ENCODE measurements at places on chromosomes 1 and 21. TPM values are rescaled to one million over a fixed set of nuclear protein-coding genes. Genes with fewer than 3 reads are reported as not detected.
A peak's percentile ranks its signal among the peaks of the same experiment; 100 is the strongest.

The BNIPL gene
- total RNA-seq, result 4.3 TPM

DNA sequence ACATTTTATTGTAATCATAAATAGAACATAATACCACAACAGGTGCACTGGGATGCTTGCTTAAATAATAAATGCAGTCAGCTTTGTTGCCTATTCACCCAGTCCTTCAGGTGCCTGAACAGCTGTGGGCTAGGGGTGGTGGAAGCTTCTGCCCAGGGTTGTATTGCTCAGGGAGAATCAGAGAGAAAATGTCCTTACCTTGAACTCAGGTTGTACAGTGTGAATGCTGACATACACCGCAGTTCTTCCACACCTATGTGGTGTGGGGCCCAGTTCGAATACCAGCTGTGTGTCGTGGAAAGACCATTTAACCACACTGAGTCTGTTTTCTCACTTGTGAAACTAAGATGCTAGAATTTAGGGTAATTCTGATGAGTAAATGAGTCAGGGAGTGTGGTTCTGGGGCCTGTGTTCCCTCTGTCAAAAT is 115.7 kb upstream of the ATP1A1 start:
- DNase-seq, result no peak

The MYCL gene
- total RNA-seq, result 3.9 TPM

DNA sequence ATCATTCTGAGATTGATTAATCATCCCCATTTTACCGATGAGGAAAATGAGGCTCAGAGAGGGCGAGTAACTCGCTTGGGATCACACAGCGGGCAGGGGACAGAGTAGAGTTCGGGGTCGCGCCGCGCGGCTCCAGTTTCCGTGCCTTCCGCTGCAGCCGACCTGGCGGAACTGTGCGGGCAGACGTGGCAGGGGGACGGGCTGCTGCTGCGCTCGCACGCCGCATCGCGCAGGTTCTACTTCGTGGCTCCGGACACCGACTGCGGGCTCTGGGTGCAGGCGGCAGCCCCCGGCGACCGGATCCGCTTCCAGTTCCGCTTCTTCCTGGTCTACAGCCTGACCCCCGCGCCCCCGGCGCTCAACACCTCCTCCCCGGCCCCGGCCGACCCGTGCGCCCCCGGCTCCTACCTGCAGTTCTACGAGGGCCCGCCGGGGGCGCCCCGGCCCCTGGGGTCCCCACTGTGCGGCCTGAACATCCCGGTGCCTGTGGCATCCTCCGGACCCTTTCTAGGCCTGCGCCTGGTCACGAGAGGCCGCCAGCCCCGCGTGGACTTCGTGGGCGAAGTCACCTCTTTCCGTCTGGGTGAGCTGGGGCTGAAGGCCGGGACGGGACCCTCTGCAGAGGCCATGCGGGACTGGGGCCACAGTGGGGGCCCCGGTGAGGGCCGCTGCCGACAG is 2.3 kb downstream of the LDLRAD2 start:
- DNase-seq, result peak; percentile 17

DNA sequence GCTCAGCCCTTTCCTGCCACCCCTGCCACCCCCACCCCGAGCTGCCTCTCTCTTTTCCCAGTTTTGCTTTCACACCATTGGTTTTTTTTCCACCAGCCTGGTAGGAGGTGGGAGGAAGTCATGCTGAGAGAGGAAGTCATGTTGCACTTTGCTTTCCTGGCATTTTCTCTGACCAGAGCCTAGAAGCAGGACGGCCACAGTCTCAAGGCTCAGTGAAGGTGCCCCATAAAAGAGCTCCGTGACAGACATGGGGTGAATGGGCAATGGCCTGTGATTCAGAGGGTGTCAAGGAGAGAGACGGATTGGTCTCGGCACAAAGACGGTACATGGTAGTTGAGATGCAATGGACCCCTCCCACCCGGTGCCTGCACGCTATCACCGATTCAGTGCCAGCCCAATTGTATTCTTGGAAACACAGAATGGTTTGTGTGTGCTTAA is 42.1 kb upstream of the DMRTB1 start:
- no peak for DNase-seq

The TMEM82 gene
- not detected for total RNA-seq

DNA sequence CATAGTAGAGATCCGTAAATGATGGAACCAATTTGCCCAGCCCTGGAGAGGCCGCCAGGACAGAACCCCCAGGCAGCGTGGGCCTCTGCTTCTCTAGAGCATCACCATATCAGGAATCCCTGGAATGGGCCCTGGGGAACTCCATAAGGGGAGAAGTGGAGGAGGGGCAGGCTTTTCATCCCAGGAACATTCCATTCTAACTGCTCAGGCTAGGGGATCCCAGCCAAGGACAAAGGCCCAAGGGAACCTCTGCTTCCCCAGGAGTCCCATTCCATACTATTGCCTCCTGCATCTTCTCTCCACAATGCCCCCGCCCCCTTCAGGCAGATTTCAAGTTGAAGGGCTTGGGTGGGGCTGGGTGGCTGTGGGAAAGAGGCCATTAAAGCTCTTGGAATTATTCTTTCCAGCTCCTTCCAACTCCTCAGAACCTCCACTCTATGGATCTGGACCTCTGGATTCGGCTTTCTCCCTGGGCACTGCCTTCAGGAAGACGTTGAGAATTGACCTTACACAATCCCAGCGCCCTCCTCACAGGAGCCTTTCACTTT is 6.0 kb downstream of the TRNP1 start:
- DNase-seq, result peak; percentile 80

DNA sequence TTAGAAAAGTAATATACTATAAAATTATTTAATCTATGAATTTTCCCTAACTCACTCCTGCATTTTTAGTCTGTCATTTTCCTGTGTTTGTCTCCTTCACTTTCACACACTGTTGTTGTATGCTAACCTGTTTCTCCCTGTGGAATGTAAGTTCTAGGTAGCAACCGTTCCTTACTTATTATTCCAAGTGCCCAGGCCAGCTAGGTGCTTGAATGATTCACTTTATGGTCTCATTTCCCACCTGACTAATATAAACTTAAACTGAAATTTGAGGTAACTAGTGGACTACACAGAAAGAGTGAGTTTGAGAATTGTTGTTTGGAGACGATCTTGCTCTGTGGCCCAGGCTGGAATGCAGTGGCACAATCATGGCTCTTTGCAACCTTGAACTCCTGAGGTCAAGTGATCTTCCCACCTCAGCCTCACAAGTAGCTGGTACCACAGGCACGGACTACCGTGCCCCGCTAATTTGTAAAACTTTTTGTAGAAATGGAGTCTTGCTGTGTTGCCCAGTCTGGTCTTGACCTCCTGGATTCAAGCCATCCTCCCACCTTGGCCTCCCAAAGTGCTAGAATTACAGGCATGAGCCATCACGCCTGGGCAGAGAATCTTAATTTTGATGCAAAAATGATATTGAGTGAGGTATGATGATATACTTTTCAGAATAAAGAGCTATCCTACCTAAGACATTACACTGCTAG is 1.9 kb downstream of the ZYG11B start:
- DNase-seq, result no peak

DNA sequence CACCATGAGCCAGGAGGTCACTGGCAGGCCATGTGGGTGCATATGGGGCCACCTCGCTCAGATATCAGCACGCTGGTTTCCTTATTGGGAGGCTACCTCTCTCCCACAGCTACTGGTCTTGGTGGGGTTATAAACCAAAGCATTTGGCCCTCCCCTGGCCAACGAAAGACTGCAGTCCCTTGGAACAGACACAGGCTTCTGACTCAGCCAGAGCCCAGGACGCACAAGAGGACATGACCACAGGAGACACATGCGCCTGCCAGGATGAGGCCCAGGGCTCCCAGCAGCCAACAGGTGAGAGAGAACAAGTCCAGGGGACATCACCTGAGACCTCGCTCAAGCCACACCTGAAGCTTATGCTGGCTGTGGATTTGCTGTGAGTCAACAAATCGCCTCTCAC is 13.8 kb downstream of the NPHP4 start:
- no peak for DNase-seq

DNA sequence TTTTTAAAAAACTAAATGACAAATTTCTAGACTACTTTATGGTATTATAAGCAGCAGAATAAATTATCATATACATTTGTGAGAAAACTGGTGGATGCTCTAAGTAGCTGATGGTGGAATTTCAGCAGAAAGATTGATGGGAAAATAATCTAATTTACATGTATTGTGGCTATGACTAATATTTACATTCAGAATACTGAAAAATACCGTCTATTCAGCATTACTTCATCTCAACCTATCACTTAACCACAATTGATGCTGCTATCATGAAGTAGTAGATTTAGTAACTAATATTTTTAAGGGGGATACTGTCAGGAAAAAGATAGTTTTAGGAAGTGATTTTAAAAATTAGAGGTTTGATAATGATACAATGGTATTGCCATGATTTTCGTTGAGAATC is 137.9 kb downstream of the IFI44 start:
- no peak for DNase-seq

The NTRK1 gene
- 0.11 TPM for total RNA-seq

The OR2L8 gene
- total RNA-seq, result not detected

The HSD11B1 gene
- total RNA-seq, result 3.3 TPM

DNA sequence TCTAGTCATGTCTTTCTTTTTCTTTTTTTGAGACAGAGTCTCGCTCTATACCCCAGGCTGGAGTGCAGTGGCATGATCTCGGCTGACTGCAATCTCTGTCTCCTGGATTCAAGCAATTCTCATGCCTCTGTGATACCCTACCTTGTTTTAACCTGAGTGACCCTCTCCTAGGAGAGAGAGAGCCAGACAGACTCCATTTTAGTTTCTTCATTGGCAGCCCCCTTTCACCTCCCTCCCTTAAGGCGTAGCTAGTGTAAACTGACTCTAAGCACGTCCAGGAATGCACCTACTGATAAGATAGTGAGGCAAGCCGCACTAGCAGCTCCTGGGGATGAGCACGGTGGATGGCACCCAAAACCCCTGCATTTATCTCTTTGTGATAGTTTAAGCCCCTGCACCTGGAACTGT is 5.2 kb upstream of the PKNOX1 start:
- DNase-seq, result no peak

- DNase-seq, result no peak
These were observed 70.5 kb upstream of the RUNX1 start for GRCh38 chr21:35119501-35120047.

GRCh38 chr21:46183910-46184624 is at the start of gene SPATC1L:
Gene SPATC1L, minus strand, starts transcription at chr21:46184459. Its CDS starts 1,643 bp downstream, at chr21:46182816.
- DNase-seq, result peak; percentile 63

DNA sequence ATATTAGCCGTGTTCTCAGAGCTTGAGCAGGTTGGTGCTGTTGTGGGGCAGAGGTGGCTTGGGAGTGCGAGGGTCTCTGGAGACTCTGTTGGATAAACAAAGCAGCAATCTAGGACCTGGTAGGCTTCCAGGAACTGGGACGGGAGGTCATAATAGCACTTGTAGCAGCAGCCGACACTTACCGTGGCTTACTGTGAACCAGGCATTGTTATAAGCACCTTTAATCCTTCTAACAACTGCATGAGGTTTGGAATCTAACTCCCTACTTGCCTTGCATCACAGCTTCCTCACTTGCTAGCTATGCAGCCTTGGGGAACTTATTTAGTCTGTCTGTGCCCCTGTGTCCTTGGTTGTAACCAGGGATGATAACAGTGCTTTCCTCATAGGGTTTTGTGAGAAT is 94.9 kb downstream of the NAV1 start:
- DNase-seq, result peak; percentile 31

The IVL gene
- not detected for total RNA-seq

- DNase-seq, result no peak
These were observed 4.1 kb downstream of the CRYZ start for GRCh38 chr1:74728736-74729135.

The DNAJC6 gene
- total RNA-seq, result 5.8 TPM

The APCS gene
- not detected for total RNA-seq
